Fibroblast of the aortic adventitia (primary cell): ENCODE measurements at places on chromosomes 3 and 15. TPM values are rescaled to one million over a fixed set of nuclear protein-coding genes. Genes with fewer than 3 reads are reported as not detected.

Gene GOLGA8J
- total RNA-seq = not detected in 2 replicates

Gene CHST14
- total RNA-seq = 8.8 and 14.9 TPM in 2 replicates

Gene PIGZ
- total RNA-seq = 1.9 and 19.2 TPM in 2 replicates

Gene KATNBL1
- 31.7 and 57.3 TPM in 2 replicates for total RNA-seq

Gene GOLGA8K
- total RNA-seq = 0.65 TPM in 1 of 2 replicates, not detected in the other

Gene GOLIM4
- 50.0 and 76.9 TPM in 2 replicates for total RNA-seq

Gene GOLGA6A
- not detected in 2 replicates for total RNA-seq

Gene TYRO3
- 8.0 and 20.2 TPM in 2 replicates for total RNA-seq

Gene DUOX2
- not detected in 2 replicates for total RNA-seq

Gene PDZRN3
- total RNA-seq = 40.5 and 76.8 TPM in 2 replicates

Gene LINGO1
- total RNA-seq = not detected in 2 replicates

Gene PCNP
- total RNA-seq = 64.4 and 137 TPM in 2 replicates

Gene ITIH3
- under 0.01 and 0.49 TPM in 2 replicates for total RNA-seq

Gene GOLGA8G
- not detected in 2 replicates for total RNA-seq
